ENCODE measurements at places on chromosomes 6 and 20.

GRCh38 chr6:149890629-149891045 is 7.3 kb downstream of the RAET1E start:
- no peak for DNase-seq

- DNase-seq = no peak
Observed at GRCh38 chr6:50264995-50265571, 215.4 kb upstream of the DEFB112 start.

DNA sequence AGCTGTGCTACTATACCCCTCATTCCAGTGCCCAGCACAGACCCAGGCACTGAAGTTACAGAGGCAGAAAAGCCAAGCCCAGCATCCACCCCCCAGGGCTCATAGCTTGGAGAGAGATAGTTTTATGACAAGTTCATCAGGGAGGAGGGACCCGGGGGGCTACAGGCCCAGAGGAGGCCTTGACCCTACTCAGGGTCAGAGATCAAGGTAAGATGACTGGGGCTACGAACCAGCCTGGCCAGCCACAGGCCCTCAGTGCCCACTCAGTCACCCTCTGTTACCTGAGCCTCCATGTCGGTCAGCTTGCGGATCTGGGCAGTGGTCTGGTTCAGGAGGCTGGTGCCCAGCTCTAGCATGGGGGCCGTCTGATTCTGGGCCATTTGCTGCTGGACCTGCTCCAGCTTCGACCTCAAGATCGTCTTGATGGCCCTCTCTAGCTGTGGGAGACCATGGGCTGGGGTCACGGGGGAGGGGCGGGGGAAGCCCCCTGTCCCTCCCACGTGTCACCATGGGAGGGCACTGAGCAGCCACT is 26.1 kb downstream of the ANGPT4 start:
- DNase-seq = no peak

- no peak for DNase-seq
Observed at GRCh38 chr6:53546281-53546680, 1.4 kb upstream of the GCLC start.

GRCh38 chr6:102986086-102986485 is 1592.6 kb downstream of the GRIK2 start:
- DNase-seq = no peak

DNA sequence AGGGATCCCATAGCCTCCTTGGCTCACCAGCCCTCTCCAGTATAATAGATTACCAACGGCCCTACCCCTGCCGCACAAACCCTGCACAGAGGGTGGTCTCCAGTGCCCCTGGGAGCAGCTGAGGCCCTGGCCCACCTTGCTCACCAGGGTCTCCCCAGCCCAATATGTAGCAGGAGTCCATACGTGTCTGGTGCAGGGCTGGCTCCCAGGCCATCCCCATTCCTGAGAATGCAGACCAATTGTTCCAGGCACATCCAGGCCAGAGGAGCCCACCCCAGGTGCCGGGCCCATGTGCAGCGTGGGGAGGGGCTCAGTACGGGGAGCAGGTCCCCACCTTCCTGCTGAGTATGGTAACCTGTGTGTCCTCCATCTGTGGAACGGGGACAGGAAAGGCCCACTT is 251.9 kb downstream of the TAF4 start:
- DNase-seq = no peak

- DNase-seq = no peak
Observed at GRCh38 chr6:117451671-117452070, 25.9 kb upstream of the ROS1 start.

DNA sequence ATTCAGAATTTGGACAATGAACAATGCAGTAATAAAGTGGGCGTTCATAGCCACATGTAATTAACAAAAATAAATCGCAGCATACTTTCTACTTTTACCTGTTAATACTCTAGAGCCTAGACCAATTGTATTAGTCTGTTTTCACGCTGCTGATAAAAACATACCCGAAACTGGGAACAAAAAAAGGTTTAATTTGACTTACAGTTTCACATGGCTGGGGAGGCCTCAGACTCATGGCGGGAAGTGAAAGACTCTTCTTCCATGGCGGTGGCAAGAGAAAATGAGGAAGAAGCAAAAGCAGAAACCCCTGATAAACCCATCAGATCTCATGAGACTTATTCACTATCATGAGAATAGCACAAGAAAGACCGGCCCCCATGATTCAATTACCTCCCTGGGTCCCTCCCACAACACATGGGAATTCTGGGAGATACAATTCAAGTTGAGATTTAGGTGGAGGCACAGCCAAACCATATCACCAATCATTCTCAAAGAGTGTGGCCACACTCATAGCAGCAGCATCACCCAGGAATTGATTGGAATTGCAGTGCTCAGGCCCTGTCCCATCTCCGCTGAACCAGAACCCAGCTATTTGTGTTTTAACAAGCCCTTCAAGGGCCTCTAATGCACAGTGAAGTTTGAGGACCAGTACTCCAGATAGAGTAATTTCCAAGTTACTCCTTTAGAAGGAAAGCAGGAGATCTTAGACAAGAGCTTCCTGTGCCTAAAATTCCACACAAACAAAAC is 650.0 kb downstream of the KIF16B start:
- DNase-seq = no peak

GRCh38 chr6:75633045-75633444 is 31.4 kb downstream of the SENP6 start:
- DNase-seq = no peak

DNA sequence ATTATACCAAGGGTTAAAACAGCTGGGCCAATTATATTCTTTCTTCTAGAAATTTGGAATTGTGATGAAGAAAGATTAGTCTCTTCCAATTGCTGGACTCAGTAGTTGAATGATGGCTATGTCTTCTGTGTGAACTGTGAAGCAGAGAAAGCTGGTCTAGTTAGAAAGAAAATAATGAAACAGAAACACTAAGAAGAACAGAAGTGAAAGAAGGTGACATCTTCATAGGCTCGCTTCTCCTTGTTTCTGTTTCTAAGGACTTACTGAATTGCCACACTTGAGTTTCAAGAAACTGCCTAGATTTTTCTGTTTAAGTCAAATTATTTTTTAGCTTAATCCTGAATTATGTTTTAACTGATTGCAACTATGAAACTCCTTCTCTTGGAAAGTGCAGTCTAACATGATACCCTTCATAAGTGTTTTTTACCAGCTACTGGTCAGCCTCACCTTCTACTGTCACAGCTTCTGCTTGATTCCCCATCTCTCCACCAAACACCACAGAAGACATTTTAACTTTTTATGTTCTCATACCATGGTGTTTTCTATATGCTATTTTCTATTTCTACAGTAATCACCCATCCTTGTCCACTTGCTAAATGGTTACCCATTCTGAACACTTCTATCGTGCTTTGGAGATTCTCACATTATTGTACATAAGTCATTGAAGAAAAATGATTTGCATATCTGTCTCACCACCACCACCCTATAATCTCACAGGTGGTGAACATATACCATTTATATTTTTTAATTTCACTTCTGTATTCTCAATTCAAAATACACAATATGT is 268.8 kb downstream of the GRIK2 start:
- no peak for DNase-seq

GRCh38 chr6:41411961-41412360 is 76.6 kb downstream of the NCR2 start:
- DNase-seq = no peak

- DNase-seq = no peak
Observed at GRCh38 chr6:75409286-75409685, 84.3 kb downstream of the FILIP1 start.

DNA sequence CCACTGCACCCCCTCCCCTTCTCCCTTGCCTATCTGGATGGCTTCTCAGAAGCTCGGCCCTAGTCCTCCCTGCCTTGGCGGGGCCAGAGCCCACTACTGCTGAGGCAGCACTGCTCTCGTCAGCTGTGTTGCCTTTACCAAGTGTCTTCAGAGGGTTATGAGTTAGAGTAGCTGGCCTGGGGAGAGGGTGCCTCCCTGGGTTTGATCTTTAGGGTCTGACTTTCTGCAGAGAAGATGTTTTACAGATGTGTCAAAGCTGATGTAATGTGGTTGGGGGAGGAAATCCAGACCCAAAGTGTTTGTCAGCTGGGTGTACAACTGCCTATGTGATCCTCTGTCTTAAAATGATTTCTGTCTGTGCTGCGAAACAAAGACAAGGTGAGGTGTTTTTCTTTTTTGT is 30.4 kb upstream of the PI16 start:
- no peak for DNase-seq

DNA sequence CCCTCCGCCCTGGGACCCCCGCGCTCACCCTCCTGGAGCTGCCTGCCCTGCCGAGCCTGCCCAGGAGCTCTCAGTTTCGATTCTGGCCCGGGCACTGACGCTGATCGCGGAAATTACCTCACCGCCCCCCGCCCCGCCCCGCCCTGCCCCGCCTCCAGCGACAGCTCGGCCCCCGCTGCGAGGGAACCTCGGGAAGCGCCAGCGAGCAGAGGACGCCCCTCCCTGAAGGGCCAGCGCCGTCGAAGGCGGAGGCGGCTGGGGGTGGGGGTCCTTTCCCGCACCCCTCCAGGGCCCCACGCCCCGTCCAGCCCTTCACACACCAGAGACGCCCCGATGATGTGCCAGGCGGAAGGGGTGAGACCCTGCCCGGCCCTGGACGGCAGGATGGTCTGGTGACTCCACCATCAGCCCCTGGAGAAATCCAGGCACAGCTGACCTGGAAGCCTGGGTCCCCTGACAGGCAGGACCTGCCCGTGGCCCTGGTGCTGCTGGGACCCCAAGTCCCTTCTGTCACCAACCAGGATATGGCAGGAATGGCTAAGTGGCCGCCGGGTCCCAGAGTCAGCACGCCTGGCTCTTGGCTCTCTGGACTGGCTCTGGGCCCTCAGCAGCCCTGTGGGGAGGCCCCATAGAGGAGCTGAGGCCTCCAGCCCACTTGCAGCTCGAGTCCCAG is at the start of gene HELZ2:
TSS of gene HELZ2 (minus strand) at position 84 of the 673 bp plus-strand sequence. CDS start 1,854 bp downstream, outside the sequence.
- DNase-seq = no peak

GRCh38 chr6:46368169-46368536 is 123.1 kb downstream of the RCAN2 start:
- DNase-seq = no peak

- no peak for DNase-seq
Observed at GRCh38 chr6:113039005-113039404, 691.9 kb downstream of the RFPL4B start.

- DNase-seq = no peak
Observed at GRCh38 chr6:41577356-41578216, 31.4 kb downstream of the FOXP4 start.

- no peak for DNase-seq
Observed at GRCh38 chr20:33796907-33797544, 14.1 kb upstream of the CHMP4B start.

- DNase-seq = no peak
Observed at GRCh38 chr20:20089939-20090338, 37.6 kb downstream of the CFAP61 start.

DNA sequence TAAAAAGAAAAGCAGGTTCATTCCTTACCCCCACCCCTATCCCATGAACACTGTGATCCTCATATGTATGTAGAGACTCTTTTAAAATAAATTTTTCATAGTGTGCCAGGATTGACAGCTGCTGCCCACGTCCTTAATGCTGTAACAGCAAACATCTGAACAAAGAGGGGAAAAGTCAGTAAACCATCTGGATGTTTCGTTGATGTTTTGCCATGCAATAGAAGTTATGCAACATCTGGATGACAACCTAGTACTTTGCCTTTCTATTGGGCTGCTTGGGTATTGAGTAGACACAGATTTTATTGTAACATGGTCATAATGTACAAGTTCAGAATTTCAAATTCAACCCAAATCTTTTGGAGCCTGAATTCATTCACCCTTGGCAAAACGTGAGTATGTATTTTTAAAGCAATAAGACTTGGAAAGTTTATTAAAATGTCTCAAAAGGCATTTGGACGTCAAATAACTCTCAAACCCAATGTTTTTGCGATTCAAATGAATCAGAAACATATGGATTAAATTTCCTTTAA is 500.3 kb downstream of the DHX35 start:
- no peak for DNase-seq

- no peak for DNase-seq
Observed at GRCh38 chr6:105954148-105954547, 132.0 kb upstream of the PRDM1 start.

- no peak for DNase-seq
Observed at GRCh38 chr20:61090541-61090940, 161.5 kb upstream of the CDH4 start.

DNA sequence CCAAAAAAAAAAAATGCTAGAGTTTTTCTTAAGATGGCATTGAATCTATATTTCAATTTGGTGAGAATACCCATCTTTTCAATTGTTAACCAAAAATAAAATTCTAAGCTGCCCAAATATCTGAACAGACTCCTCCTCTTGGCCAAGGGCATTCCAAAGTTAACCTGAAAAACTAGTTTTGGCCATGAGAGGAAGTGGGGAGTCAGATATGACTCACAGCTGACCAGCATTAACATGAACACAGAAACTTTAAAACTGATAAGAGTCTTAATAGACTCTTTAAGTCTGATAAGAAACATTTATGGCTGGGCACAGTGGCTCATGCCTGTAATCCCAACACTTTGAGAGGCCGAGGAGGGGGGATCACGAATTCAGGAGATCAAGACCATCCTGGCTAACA is 171.3 kb downstream of the FAXC start:
- no peak for DNase-seq

DNA sequence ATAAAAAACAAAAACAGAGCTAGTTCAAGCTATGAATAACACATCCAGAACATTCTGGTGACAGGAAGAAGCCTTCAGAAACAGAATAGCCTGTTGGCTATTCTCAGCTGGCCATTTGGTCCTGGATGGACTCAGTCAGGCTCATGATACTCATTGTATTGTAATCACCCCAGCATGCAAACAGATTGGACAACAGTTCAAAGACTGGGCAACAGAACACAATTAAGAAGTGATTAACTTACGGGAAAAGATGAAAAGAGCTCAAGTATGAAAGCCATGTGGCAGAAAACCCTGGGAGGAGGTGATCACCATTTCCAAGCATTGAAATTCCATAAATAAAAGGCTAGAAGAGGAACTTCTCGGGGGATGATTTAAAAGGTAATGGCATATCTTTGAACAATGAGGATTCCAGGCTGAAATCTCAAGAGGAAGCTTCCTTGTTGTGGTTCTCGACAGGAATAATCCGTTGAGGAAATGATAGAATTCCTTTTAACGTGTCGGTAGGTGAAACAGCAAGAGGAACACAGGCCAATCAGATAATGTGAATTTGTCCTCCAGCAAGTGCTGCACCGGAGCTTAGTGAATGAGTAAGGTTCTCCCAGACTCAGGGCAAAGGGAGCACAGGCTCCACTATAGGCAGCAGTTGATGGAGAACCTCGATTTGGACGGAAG is 172.4 kb downstream of the BCAS1 start:
- DNase-seq = no peak

GRCh38 chr6:119887666-119888065 is 538.1 kb upstream of the MAN1A1 start:
- no peak for DNase-seq
